ENCODE measurements at places on chromosomes 3 and 15.

DNA sequence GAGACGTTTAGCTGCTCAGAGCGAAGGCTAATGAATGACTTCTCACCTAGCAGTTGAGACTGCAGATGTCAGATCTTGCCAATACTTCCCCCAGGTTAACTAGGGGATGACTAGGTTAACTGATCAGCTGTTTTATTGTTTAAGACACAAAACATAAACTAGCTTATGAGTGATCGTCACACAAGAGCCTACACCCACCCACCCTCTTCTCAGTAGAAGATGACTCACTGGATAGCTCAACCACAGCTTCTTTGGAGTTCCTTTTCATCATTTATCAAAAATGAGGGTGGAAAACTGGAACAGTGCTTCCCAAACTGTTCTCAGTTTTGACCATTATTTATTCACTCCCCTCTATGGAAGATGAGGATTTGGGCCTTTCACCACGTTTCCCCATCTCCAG is 25.2 kb downstream of the GASK1A start:
- no peak for DNase-seq

DNA sequence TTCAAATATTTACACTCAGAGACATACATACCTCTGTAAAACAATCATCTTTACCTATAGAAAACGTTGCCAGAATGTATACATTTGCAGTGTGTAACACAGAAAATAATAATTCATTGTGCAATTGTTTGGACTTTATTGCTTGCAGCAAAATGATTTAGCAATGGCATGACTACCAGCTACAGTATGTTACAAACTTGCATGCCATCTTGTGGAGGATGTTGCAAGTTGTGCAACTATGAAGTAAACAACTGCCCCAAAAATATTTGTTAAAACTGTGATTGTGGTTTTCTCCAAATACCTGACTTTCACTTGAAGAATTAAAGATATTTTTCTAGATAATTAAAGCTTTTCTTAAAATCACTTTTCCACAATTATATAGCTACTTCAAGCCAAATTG is 27.1 kb upstream of the C3orf49 start:
- no peak for DNase-seq

DNA sequence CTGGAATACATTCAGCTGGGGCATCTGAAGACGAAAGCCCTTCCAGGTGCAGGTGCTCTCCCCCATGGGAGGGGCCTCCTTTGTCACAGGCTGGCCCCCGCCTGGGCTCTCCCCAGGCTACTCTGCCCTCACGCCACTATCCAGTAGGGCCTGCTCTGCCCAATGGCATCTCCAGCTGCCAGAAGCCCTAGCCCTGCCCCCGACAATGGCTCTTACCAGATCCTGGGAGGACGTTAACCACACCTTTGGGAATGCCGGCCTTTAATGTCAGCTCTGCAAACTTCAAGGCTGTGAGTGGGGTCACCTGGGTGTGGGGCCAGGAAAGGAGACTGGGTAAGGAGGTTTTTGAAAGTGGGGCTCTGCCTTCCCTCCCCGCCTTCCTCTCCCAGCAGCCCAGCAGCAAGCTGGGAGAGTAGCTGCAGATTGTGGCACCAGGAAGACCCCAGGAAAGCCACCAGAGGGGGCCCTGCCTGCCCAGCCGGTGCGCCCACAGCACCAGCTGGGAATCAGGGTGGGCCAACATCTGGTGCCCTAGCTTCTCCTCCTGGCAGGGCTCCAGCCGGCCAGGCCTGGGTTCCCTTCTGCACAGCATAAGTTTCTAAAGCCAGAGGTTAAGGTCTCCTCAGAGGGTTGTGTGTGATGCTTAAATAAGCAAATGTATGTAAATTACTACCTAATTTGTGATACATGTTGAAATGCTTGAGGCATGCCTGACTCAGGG is 40.4 kb upstream of the SLC41A3 start:
- DNase-seq: no peak

- peak; percentile 69 for DNase-seq
Measured at GRCh38 chr3:183178833-183179549, 16.5 kb upstream of the LAMP3 start.

- no peak for DNase-seq
Measured at GRCh38 chr15:99592145-99592791, 26.5 kb downstream of the MEF2A start.

- peak; percentile 63 for DNase-seq
Measured at GRCh38 chr3:160196511-160197104, 28.6 kb upstream of the C3orf80 start.

- DNase-seq: no peak
Measured at GRCh38 chr15:85689729-85690128, 105.0 kb downstream of the KLHL25 start.

- no peak for DNase-seq
Measured at GRCh38 chr3:139289860-139290524, 53.8 kb upstream of the MRPS22 start.

Data from Right ventricle myocardium inferior (tissue), 1 donor.